ENCODE measurements at places on chromosomes 5 and 9.

- DNase-seq: peak; percentile 9
These were observed 69.2 kb downstream of the SYK start for GRCh38 chr9:90870621-90871326.

DNA sequence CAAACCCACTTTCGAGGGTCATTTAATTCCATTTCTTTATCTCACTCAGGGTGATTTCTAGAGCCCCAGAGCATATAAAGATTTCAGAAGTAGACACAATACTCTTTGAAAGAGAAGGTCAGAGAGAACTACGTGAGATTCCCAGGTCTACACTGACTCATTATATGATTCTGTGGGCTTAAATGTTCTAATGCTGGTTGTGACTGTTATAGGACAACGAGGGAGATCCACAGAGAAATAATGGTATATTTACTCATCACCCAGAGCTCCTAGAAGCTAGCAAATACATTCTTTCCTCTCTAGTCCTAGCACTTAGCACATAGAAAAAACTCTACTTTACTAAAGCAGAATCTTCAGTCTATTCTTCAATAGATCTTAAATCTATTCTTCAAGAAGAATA, 39.4 kb upstream of the GRAMD2B start:
- no peak for DNase-seq

DNA sequence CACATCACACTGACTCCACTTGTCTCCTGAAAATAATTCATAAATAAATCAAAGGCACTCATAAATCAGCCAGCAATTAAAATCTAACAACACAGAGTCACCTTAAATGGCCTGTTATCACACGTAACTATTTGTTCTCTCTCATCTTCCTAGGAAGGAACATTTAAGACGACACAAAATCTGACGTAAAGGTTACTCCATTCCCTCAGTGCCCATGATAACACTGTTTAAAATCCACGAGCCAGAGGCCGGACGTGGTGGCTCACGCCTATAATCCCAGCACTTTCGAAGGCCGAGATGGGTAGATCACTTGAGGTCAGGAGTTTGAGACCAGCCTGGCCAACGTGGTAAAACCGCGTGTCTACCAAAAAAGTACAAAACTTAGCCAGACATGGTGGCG, 56.4 kb downstream of the MYO10 start:
- no peak for DNase-seq

- no peak for DNase-seq
These were observed 829.6 kb downstream of the TLR4 start for GRCh38 chr9:118533850-118534249.

GRCh38 chr9:34783951-34784487, 74.1 kb upstream of the CCL21 start:
- DNase-seq: no peak

DNA sequence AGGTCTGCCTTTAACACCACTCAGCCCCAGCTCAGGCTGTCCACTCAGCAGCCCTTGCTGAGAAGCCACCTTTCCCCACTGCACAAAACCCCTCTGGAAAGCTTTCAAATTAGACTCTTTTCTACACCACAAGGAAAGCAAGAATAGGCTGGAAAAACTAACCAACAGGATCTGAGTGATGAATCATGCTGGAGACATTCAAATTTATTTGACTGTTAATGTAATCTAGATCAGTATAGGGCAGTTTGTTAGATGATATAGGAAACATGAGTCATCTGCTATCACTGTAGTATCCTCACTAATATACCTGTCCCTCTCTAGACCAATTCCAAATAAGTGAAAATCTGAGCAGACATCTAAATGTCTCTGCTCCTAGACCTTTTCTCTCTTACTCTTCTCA, 127.8 kb upstream of the PAM start:
- DNase-seq: no peak

- DNase-seq: no peak
These were observed 205.3 kb downstream of the SLCO4C1 start for GRCh38 chr5:102090770-102091169.

DNA sequence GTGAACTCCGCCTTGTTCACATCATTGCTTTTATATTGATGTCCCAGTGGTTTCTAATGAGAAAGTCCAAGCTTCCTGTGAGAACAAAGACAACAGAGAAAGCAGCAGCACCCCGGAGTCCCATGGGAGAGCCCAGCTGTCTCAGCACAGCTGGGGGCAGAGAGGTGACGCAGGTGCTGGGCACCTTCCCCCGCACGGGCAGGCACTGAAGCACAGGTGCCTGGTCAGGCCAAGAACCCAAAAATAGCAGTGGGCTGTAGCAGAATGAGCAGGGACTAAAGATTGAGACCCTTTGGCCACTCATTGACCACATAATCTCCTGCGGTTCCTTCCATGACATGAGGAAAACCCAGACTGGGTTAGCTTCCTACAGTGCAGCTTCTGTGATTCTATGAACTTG, 18.8 kb downstream of the SRD5A1 start:
- no peak for DNase-seq

DNA sequence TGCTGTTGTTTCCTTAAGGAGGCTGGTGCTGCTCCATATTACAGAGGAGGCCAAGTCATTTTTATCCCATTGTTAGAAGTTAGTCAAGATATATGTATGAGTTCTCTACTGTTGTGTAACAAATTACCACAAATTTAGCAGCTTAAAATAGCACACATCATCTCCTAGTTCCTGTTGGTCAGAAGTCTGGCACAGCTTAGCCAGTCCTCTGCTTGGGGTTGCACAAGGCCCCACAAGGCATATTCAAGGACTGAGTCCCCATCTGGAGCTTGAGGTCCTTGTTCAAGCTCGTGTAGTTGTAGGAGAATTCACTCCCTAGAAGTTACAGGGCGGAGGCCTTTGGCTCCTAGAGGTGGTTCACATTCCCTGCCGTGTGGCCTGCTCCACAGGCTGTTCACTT, 14.7 kb downstream of the MTAP start:
- no peak for DNase-seq

- peak; percentile 9 for DNase-seq
These were observed 1638.5 kb upstream of the C9orf72 start for GRCh38 chr9:29211580-29212396.

GRCh38 chr9:78163834-78164233, 72.0 kb upstream of the CEP78 start:
- DNase-seq: no peak

- DNase-seq: no peak
These were observed 6.2 kb downstream of the OXCT1 start for GRCh38 chr5:41863871-41864486.

- no peak for DNase-seq
These were observed 26.8 kb upstream of the PHF2 start for GRCh38 chr9:93549611-93550010.

DNA sequence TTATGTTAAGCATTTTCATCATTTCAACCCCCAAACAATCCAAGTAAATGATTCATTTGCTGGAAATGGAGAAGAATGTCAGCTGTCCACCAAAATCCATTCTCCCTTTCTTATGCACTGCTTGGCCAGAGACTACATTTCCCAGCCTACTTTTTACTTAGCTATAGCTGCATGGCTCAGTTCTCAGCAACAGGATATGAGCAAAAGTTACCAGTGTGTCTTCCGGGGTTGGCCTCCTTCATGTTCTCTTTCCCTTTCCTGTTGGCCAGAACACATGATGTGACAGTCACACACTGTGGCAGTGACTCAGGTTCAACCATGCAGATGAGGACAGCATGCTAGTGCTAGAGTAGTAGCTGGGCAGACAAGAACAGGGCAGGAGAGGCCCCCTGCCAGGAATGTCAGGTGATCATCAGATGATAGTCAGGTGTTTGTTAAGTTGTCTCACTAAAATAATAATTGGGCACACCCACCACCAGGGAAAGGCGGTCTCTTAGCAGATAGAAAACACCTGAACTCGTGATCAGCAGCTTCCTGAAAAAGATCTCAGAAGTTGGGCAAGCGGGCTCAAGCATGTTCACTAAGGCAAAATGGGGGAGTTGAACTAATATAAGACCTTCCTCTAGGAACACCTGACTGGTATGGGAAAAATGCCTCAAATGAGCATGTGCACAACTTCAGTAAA, 12.2 kb downstream of the GPR150 start:
- DNase-seq: peak; percentile 57

- no peak for DNase-seq
These were observed 113.0 kb downstream of the RPS23 start for GRCh38 chr5:82164977-82165713.

GRCh38 chr5:16260000-16260399, 80.4 kb upstream of the MARCHF11 start:
- no peak for DNase-seq

GRCh38 chr5:96157841-96158291, 196.2 kb upstream of the ELL2 start:
- DNase-seq: no peak

GRCh38 chr5:8840237-8840636, 705.6 kb downstream of the SEMA5A start:
- DNase-seq: no peak

- no peak for DNase-seq
These were observed 53.6 kb upstream of the NR3C1 start for GRCh38 chr5:143456952-143457547.

GRCh38 chr9:34125681-34126206, 754 bp downstream of the DCAF12 start:
- no peak for DNase-seq

- no peak for DNase-seq
These were observed 44.8 kb downstream of the PRRC1 start for GRCh38 chr5:127562252-127562651.

DNA sequence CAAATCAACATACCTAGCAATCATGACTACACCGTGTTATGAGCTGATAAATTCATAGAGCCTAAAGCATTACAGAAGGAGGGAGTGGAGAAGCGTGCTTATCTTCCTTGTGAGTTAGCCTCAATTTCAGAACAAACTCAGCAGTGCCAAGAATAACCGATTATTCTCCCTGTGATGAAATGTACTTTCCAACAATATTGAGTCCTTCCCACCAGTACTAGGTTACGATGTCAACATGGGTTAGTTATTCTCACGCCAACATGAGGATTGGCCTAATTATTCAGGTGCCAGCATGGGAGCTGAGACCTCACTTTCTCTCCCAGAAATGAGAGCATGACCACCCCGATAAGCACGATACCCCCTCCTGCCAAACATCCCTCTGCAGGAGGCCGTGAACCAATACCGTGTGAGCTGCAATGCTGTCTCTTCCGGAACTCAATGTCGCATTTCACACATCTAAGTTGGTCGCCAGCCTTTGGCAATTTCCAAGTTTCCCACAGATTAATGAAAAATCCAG, 193.7 kb downstream of the ENC1 start:
- DNase-seq: no peak

- DNase-seq: no peak
These were observed 14.7 kb upstream of the NOTCH1 start for GRCh38 chr9:136560586-136560985.

GRCh38 chr5:135009736-135010501, 24.1 kb downstream of the PITX1 start:
- DNase-seq: no peak

GRCh38 chr5:2755076-2755680, 3.7 kb upstream of the IRX2 start:
- no peak for DNase-seq

DNA sequence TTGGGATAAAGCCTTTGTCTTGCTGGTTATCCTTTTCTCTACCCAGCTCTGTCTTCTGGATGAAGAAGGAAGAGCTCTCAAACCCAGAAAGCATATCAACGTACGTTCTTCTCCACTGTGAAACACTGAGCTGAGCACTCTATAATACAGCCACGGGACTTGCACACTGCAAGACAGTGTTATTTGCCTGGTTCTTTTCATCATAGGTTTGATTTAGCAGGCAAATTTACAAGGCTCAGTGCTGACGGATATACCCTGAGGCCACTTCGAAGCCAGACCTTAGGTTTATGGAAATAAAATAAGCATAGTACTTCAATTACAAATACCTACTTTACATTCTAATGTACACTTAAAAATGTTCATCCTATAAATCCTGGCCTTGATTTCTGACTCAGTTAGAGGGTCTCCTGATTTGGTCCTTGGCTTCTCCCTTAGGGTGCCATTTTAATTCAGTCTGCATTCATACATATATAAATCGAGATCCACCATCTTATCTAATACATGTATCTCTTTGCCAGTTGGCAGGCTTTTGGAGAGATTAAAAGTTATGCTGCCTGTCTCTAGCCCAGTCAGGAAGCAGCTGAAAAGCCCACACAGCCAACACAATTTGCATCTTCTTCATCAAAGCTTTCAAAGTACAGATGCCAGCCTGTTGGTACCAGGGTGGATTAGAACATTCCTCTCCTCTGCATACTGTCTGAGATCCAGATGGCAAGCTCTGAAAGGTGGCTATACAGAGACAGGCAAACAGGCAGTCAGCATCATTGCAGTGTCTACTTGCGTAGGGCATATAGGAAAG, 194.4 kb downstream of the DEPDC1B start:
- no peak for DNase-seq

DNA sequence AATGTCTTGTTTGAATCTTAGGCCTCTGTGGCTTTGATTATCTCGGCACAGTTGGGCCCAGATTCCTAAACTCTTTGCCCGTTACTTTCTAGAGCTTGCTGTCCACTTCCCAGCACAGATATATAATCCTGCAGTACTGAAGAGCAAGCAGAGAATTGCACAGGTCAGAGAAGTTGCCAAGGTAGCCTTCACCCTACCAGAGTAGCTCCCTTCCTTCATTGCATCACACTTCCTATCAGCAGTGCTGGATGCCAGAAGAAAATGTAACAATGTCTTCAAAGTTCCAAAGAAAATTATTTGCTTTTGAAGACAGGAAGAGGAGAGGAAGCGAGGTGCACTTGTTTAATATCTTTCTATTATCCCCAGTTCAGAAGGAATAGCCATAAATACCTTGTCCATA, 38.1 kb upstream of the SPATA31D4 start:
- no peak for DNase-seq

GRCh38 chr5:14208071-14209021, 65.2 kb downstream of the TRIO start:
- DNase-seq: no peak

DNA sequence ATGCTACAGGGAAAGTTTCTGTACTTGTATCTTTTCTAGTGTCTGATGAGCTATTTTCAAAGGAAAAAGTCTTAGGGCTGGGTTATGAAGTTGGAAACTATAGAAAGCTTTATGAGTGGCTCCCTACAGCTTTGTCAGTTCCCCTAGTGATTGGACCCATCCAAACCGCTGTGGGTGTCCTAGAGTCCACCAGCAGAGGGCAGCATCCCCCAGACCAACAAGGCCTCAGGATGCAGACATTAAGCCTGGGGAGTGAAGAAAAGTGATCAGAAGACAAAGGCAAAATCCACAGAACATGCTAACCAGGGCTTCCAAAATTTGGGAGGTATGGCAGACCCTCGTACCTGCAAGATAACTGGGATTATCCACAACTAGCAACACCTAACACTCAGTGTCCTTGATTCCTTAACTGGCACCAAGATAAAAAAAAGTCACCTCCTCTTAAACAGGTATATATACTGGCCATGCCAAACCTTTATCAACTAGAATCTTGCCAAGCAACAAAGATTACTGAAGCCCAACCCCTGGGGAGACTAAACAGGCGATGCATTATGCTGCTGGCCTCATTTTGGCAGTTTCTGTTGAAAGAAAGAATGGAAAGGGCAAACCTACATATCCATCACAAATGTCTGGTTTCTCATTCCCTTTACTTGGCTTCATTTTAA, 110.4 kb upstream of the NR5A1 start:
- peak; percentile 71 for DNase-seq

GRCh38 chr5:175124251-175124813, 319.6 kb downstream of the DRD1 start:
- no peak for DNase-seq

GRCh38 chr5:40547994-40548575, 131.6 kb upstream of the PTGER4 start:
- DNase-seq: no peak
